Activated CD4-positive, alpha-beta memory T cell treated with anti-CD3 and anti-CD28 coated beads for 36 hours (primary cell): ENCODE measurements at places on chromosomes 3 and 15.

DNA sequence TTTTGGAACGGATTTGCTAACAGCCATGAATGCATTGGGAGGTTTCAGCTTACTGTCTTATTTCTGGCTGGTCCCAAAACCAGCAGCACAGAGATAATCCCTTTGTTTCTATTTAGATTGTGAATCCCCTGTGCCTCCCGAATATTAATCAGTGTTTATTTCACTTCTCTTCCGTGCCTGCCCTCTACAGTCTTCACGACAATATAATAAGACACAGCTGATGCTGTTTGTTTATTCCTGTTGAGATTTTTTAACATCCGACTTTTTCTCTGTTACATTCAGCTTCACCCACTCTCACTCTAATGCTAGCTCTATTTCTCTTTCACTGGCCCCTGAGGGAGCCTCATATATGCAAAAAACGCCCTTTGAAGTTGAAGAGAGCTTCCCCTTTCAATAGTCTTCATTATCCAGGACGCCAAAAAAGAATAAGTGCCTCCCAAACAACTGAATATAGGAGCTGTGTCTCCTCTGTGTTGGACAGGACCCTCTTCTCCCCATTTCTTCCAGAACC, 995.3 kb downstream of the ROBO2 start:
- H3K27me3 ChIP-seq = no peaks in the 10 kb centered on the region
- H3K27ac ChIP-seq = no peak overlapping the region
- no peak for DNase-seq
- no peaks in the 10 kb centered on the region for H3K36me3 ChIP-seq
- no peaks in the 10 kb centered on the region for H3K4me1 ChIP-seq
- H3K4me3 ChIP-seq = no peak overlapping the region

DNA sequence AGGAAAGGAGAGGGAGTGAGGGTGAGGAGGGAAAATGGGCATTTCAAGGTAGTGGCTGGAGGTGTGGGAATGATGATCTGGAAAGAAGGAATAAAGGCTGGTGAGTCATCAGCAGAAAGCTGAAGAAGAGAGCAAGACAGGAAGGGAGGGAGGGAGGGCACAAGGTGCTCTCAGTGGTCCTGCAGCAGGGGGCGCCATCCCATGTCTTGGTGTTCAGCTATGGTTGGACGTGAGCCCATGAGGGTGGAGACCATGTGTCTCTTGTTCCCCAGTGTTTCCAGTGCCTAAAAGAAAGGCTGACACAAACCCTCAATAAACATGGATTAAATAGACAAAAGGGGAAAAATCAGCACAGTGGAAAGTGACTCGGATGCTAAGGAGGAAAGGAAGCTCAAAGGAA, 228.5 kb downstream of the NTRK3 start:
- H3K27ac ChIP-seq = no peak overlapping the region
- DNase-seq = no peak

DNA sequence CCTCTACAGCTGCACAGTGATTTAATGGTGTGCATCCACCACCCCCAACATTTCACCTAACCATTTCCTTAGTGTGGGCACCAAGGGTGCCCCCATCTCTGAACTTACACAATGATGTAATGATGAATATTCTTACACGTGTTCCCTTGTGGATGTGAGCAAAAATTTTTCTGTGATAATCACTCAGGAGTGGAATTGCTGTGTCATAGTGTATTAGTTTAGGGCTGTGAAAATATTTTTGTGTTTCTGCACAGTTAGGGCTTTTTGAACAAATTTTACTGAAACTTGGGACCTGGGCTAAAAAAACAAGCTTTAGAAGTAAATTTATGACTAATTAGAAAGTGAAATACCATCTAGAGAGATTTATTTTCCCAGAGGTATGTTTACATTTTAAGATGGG, 134.5 kb upstream of the CCNL1 start:
- no peaks in the 10 kb centered on the region for H3K36me3 ChIP-seq
- H3K4me1 ChIP-seq = no peaks in the 10 kb centered on the region
- no peak for DNase-seq
- H3K27ac ChIP-seq = no peak overlapping the region
- no peaks in the 10 kb centered on the region for H3K27me3 ChIP-seq

- H3K36me3 ChIP-seq = no peaks in the 10 kb centered on the region
- no peak overlapping the region for H3K27ac ChIP-seq
Measured at GRCh38 chr3:12447075-12447474, 37.2 kb upstream of the TSEN2 start.
